Suprapubic skin (tissue), 4 donors: ENCODE measurements at places on chromosomes 4 and X.

- H3K27me3 ChIP-seq, result no peaks in the 10 kb centered on the region
- H3K4me1 ChIP-seq, result peaks cover 7% of the 10 kb centered on the region
- no peak overlapping the region for H3K4me3 ChIP-seq
These were observed 13.7 kb upstream of the TMSB4X start for GRCh38 chrX:12961196-12961718.

GRCh38 chrX:119230850-119231249 lies 5.2 kb upstream of the PGRMC1 start:
- no peak for DNase-seq
- H3K27ac ChIP-seq, result no peak overlapping the region
- H3K4me1 ChIP-seq, result no peaks in the 10 kb centered on the region
- no peaks in the 10 kb centered on the region for H3K36me3 ChIP-seq

GRCh38 chr4:98891478-98892337 lies 37.2 kb downstream of the EIF4E start:
- no peak for DNase-seq
- no peaks in the 10 kb centered on the region for H3K27me3 ChIP-seq
- H3K4me1 ChIP-seq, result no peaks in the 10 kb centered on the region
- no peak overlapping the region for H3K4me3 ChIP-seq
- H3K36me3 ChIP-seq, result peaks cover 35% of the 10 kb centered on the region
- no peak overlapping the region for H3K27ac ChIP-seq

- no peaks in the 10 kb centered on the region for H3K27me3 ChIP-seq
- no peaks in the 10 kb centered on the region for H3K4me1 ChIP-seq
- no peak overlapping the region for H3K4me3 ChIP-seq
- no peak for DNase-seq
These were observed 984.9 kb upstream of the INTU start for GRCh38 chr4:126647756-126648397.

DNA sequence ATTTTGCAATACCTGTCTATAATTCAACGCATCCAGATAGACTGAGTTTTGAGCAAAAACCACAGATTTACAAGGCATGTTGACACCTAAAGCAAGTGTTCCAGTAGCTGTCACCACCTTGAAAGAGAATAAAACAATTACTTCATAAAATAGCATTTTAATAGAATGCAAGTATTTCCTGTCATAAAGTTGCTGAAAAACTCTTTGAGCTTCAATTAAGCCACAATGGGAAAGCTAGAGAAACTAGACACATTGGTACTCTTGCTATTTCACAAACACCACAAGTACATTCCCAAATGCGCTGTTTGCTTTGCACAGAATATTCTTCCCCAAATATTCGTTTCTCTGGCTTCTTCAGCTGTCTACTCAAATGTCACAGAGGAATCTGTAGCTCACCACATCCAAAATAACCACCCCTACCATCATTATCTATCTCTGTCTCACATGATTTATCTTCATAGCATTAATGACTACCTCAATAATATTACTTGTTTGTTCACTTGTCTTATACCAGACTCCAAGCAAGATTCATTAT lies 70.3 kb downstream of the DDX60 start:
- no peaks in the 10 kb centered on the region for H3K27me3 ChIP-seq
- no peak overlapping the region for H3K4me3 ChIP-seq
- no peak for DNase-seq
- no peaks in the 10 kb centered on the region for H3K4me1 ChIP-seq
- peaks cover 40% of the 10 kb centered on the region for H3K36me3 ChIP-seq

GRCh38 chrX:118872102-118872566 lies 48.5 kb downstream of the ZCCHC12 start:
- peak overlapping the region; percentile 24 for H3K27ac ChIP-seq
- H3K4me1 ChIP-seq, result peaks cover 4% of the 10 kb centered on the region
- no peak overlapping the region for H3K4me3 ChIP-seq
- DNase-seq, result no peak

DNA sequence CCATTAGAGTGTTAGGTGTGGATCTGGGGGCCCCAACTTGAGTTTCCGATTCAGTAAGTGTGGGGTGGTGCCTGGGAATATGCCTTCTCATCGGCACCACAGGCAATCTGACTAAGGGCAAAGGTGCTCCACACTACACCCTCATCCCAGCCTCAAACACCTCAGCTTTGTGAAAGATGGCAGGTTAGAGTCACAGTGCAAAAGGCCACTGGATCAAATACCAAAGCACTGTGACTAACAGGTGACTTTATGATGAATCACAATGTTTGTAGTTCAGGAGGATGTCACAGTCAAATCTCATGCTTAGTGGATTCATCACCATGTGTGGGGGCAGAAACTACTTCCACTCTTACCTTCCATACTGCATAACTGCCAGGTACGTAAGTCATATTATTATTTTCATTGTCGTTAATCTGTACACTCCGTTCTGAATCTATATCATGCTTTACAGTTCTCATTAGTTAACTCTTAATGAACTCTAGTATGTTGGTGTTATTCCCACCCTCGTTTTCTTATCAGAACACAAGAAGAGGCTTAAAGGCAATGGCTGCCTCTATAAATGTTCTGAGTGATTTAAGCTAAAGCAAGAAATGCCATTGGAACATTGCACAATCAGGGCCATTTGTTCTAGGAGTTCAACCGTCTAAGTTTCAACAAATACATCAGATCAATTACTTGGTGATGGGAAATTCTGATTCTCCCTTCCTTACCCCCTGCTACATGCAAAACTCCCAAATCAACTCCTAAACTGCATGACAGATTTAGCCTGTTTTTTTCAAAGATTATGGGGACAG lies 50.2 kb downstream of the PRKG2 start:
- H3K4me3 ChIP-seq, result no peak overlapping the region
- no peak for DNase-seq
- H3K4me1 ChIP-seq, result peaks cover 4% of the 10 kb centered on the region

GRCh38 chr4:136651278-136651667 lies 881.0 kb downstream of the PCDH18 start:
- no peak overlapping the region for H3K27ac ChIP-seq
- DNase-seq, result no peak
- H3K4me1 ChIP-seq, result no peaks in the 10 kb centered on the region

- H3K36me3 ChIP-seq, result peaks cover 14% of the 10 kb centered on the region
- H3K27ac ChIP-seq, result peak overlapping the region; percentile 93
- peak overlapping the region; percentile 56 for H3K4me3 ChIP-seq
- DNase-seq, result peak; percentile 59
- H3K4me1 ChIP-seq, result peaks cover 13% of the 10 kb centered on the region
- no peaks in the 10 kb centered on the region for H3K27me3 ChIP-seq
These were observed 957 bp downstream of the TIMM17B start for GRCh38 chrX:48896611-48897011.

DNA sequence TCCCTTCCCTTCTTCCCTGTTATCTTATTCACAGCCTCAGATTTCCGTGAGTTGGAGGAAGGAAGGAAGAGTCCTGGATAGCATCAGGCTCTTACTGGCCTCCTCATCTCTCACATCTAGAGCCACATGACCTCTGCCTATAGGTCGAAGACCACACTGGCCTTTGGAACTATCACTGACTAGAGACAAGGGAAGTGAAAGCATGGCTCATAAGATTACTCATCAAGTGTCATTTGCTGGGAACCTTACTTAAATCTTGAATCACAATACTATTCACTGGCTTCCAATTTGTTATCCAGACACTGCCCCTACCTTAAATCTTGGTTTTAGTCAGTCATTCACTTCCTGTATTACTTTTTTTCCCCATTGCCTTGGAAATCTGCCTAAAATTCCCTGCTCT lies 61.6 kb upstream of the MTMR8 start:
- no peak overlapping the region for H3K27ac ChIP-seq
- H3K4me3 ChIP-seq, result no peak overlapping the region
- no peaks in the 10 kb centered on the region for H3K4me1 ChIP-seq
- no peaks in the 10 kb centered on the region for H3K36me3 ChIP-seq

DNA sequence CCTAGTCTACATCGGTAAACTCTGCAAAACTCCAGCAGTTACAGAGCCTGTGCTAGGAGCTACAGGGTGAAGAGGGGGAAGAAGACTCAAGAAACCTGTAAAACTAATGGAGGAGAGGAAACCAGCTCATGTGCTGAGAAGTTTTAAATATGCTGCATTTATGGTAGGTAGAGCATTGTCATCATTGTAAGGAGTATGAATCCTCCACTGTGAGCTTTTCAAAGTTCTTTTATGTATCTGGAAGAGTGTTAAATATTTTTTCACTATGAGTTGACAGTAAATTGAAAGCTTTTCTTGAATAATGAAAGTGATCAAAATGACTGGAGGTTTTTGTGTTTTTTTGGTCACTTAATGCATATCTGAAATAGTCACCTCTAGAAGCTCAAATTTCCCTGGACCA lies 46.2 kb downstream of the SEPTIN11 start:
- peaks cover 25% of the 10 kb centered on the region for H3K36me3 ChIP-seq
- no peaks in the 10 kb centered on the region for H3K4me1 ChIP-seq
- no peak overlapping the region for H3K27ac ChIP-seq
- H3K27me3 ChIP-seq, result no peaks in the 10 kb centered on the region
- H3K4me3 ChIP-seq, result no peak overlapping the region

DNA sequence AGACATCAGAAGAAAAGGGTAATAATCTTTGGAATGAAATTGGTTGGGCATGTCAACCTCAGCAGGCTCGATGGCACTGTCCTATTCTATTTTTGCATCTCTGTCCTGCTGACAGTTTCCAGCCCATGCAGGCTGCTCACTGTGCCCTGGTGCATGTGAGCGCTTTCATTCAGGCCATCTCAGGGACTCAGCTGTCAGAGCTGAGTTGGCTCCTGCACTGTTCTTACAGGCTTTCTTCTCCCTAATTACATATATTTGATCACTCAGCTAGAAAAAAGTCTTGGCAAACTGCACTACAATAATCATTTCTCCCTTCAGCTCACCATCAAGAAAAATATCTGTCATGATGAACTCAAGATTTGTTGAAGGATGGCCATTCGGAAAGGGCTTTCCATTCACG lies 84.7 kb downstream of the RASL11B start:
- no peak overlapping the region for H3K4me3 ChIP-seq
- no peak overlapping the region for H3K27ac ChIP-seq
- H3K27me3 ChIP-seq, result no peaks in the 10 kb centered on the region
- DNase-seq, result no peak
- H3K4me1 ChIP-seq, result no peaks in the 10 kb centered on the region

DNA sequence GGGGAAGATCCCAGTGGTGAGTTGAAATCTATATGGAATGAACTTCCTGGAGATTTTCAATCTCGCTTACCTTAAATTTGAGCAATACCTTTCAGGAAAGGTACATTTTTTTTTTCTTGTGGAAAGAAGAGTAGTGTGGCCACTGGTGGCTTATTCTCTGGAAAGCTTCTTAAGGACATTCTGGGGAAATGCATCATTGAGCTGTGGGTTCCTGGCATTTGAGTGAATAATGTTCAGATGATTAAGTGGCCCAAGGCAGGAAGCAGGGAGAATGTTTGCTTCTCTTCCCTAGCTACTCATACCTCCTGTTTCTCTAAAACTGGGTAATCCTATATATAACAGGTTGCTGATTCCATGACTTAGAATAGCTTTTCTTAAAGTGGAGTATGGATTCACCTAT lies 31.8 kb downstream of the STAG2 start:
- H3K27ac ChIP-seq, result no peak overlapping the region
- no peaks in the 10 kb centered on the region for H3K36me3 ChIP-seq
- DNase-seq, result no peak
- peaks cover 12% of the 10 kb centered on the region for H3K4me1 ChIP-seq
- H3K27me3 ChIP-seq, result no peaks in the 10 kb centered on the region

- H3K4me1 ChIP-seq, result no peaks in the 10 kb centered on the region
- H3K27me3 ChIP-seq, result no peaks in the 10 kb centered on the region
- H3K27ac ChIP-seq, result no peak overlapping the region
- no peaks in the 10 kb centered on the region for H3K36me3 ChIP-seq
- DNase-seq, result no peak
These were observed 317.5 kb upstream of the RASGEF1B start for GRCh38 chr4:81789158-81789557.

GRCh38 chr4:38209654-38210053 lies 249.5 kb downstream of the PTTG2 start:
- H3K27me3 ChIP-seq, result no peaks in the 10 kb centered on the region
- no peak for DNase-seq
- H3K4me3 ChIP-seq, result no peak overlapping the region
- peaks cover 9% of the 10 kb centered on the region for H3K4me1 ChIP-seq
- no peak overlapping the region for H3K27ac ChIP-seq
- no peaks in the 10 kb centered on the region for H3K36me3 ChIP-seq

DNA sequence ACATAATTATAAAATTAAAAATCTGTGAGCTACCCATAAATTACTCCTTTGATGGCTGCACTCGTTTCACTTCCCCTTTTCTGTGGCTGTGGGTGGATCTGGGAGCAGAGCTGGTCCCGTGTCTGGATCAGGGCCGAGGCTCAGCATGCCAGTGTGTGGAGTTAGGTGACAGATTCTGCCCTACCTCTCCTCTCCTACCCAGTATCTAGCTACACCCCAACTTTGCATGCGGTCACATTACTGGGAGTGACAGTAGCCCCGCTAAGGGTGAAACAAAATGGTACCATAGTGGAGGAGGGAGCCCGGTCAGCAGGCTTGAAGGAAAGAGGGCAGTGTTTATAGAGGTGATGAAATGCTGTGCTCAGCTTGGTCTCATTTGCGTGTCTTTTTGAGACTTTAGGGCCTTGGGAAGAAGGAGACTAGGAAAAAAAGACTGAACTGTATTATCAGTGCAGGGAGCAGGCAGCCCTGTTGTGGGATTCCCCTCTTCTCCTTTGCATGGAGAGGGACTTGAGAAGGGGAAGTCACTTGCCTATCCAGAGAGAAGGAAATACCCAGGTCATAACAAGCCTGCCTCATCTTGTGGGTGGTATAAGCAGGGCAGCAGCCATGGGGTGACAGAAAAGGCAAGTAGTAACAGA lies 48.4 kb downstream of the ARHGAP10 start:
- H3K4me1 ChIP-seq, result peaks cover 45% of the 10 kb centered on the region
- H3K27ac ChIP-seq, result peak overlapping the region; percentile 62
- no peak overlapping the region for H3K4me3 ChIP-seq
- DNase-seq, result no peak
- no peaks in the 10 kb centered on the region for H3K27me3 ChIP-seq
- no peaks in the 10 kb centered on the region for H3K36me3 ChIP-seq

DNA sequence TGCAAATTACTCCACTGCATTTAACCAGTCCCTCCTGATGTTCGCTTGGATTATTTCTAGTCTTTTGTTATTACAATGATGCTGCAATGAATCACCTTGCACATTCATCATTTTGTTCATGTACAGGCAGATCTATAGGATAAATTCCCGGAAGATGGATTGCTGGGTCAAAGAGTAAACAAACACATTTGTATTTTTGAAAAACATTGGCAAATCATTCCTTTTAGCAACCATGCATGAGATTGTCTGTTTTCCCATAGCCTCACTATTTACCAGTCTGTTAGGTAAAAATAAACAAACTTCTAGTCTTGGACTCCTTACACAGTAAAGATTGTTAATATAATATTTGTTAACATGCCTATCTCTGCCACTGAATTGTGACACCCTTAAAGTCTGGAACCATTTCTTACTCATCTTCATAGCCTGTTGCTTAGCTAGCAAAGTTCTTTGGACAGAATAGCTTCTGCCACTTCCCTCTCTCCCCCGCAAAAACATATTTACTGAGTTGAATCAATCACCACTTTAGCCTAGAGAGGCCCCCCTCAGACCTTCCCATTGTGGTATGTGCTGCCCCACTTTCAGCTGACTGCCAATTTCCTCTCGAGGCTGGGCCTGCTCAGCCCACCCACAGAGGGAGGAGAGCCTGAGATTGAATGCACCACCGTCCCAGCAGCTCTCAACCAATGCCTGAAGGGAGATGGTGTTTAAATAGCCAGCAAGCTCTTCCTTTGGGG lies 108.4 kb upstream of the ATXN3L start:
- peak overlapping the region; percentile 77 for H3K27ac ChIP-seq
- H3K36me3 ChIP-seq, result no peaks in the 10 kb centered on the region
- H3K4me3 ChIP-seq, result no peak overlapping the region
- H3K27me3 ChIP-seq, result no peaks in the 10 kb centered on the region
- peaks cover 6% of the 10 kb centered on the region for H3K4me1 ChIP-seq

GRCh38 chr4:137923494-137923893 lies 318.7 kb downstream of the SLC7A11 start:
- H3K4me1 ChIP-seq, result no peaks in the 10 kb centered on the region
- no peaks in the 10 kb centered on the region for H3K36me3 ChIP-seq
- no peak overlapping the region for H3K27ac ChIP-seq
- DNase-seq, result no peak
- no peak overlapping the region for H3K4me3 ChIP-seq
